Fibroblast of skin of right biceps (primary cell): ENCODE measurements at places on chromosomes 3 and 15.

DNA sequence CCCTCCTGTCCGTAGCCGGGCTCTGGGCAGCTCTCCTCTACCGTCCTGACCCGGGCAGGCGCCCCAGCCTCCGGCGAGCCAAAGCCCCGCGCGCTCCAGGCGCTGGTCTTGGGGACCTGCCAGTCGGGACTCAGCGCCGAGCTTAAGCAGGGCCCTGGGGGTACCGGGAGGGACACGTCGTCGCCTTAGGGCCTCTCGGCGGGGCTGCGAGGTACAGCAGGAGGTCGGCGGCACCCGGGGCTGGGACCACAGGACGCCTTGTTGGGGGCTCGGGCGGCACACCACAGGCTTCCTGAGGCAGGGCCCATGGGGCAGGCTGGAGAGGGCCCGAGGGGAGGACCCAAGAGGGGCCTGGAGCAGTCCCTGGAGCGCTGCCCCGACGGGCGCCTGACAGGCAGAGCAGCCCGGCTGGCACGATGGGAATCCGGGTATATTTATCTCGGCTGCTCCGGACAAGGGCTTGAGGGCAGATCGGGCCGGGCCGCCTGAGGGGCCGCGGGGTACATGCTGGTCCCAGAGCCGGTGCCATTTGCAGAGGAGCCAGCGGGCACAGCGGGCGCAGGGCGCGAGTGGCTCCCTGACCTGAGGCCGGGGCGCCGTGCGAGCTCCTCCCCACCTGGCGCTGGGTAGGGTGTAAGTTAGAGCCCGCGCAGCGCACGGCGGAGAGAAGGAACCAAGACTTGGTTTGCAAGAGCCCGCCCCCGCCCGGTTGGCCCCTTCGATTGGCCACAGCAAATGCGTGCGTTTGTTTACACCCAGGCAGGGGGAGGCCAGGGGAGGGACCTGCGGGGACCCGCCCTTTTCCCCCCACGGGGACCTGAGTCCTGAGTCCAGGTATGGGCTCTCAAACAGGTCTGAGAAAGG lies 574 bp downstream of the SLC38A3 start:
- DNase-seq, result no peak

DNA sequence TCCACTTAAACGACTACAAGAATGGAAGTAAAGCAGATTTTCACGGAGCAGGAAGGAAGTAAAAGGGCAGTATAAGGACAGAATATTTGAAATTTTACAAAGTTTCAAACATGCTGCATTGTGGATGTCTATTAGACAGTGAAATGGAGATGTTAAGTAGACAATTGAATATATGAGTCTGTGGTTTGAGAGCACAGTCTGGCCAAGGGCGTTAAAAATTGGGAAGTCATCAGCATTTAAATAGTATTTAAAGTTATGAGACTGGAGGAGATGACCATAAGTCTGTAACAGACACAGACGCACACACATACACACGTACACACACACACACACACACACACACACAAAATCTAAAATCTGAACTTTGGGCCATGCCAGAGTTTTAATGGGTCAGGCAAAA lies 935.9 kb downstream of the EPHA3 start:
- DNase-seq, result no peak

GRCh38 chr3:18018491-18019160 lies 276.2 kb upstream of the TBC1D5 start:
- no peak for DNase-seq

DNA sequence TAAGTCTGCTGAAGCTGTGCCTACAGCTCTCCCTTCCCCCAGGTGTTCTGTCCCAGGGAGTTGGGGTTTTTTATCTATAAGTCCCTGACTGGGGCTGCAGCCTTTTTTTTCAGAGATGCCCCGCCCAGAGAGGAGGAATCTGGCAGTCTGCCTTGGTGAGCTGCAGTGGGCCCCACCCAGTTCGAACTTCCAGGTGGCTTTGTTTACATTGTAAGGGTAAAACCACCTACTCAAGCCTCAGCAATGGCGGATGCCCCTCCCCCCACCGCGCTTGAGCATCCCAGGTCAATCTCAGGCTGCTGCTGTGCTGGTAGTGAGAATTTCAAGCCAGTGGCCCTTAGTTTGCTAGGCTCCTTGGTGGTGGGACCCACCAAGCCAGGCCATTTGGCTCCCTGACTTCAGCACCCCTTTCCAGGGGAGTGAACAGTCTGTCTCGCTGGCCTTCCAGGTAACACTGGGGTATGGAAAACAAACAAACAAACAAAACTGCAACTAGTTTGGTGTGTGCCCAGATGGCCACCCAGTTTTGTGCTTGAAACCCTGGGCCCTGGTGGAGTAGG lies 189.4 kb downstream of the MFSD1 start:
- DNase-seq, result no peak

- DNase-seq, result peak; percentile 22
These were observed 318.2 kb upstream of the SEMA6D start for GRCh38 chr15:47399100-47399499.
